Activated T-helper 2 cell treated with anti-CD3 and anti-CD28 coated beads, Interferon-gamma antibody, Interleukin-2, Interleukin-4, amounts not matched to agents 10 μg/mL and 5 μg/mL and 100 μg/mL, durations not matched to agents 14 hours and 24 hours and 36 hours (primary cell): ENCODE measurements at places on chromosomes 3 and 15. TPM values are rescaled to one million over a fixed set of nuclear protein-coding genes. Genes with fewer than 3 reads are reported as not detected.

DNA sequence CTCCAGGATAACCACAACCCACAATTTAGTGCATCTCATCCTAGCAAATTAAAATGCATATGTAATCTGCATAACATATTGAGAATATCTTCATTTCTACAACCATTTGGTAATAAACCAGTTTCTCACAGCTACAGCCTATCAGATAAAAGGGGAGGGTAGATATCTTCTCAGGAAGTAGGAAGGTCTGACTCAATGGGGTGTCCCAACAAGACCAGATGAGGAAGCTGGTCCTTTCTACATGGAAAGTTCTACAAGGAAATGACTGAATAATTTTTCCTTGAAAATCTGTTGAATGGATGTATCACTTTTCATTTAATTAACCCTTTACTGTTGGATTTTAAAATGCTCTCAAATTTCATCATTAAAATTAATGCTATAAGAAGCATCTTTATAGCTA, 17.4 kb upstream of the TMPRSS7 start:
- no peaks in the 10 kb centered on the region for H3K27me3 ChIP-seq
- no peaks in the 10 kb centered on the region for H3K36me3 ChIP-seq
- peaks cover 22% of the 10 kb centered on the region for H3K4me1 ChIP-seq
- H3K27ac ChIP-seq = no peak overlapping the region
- H3K4me3 ChIP-seq = no peak overlapping the region

DNA sequence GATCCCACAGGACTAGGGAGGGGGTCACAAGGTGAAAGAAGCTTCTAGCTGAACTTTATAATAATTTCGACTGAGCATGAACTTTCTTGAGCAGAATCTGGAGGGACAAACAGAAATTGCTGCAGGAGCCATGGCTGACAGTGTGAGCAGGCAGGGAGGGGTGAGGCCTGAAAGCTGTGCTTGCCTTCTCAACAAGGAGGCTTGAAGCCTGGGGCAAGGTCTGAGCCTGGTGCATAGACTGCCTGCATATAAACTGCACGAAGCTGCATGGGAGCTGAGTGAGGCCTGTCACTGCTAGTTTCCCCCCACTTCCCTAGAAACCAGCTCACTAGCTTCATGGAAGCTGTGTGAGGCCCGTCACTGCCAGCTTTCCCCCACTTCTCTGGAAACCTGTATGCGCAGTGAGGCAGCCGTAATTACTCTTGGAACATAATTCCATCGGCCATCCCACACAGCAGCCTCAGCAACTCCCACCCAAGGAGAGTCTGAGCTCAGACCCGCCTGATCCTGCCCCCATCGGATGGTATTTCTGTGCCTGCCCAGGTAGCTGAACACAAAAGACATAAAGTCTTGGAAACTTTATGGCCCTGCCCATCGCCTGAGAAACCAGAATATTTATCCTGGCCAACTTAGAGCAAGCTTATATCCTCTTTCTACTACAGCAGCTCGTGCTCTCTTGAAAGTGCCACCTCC, 136.5 kb downstream of the PLCH1 start:
- H3K4me1 ChIP-seq = no peaks in the 10 kb centered on the region
- peaks cover 2% of the 10 kb centered on the region for H3K27me3 ChIP-seq
- H3K36me3 ChIP-seq = no peaks in the 10 kb centered on the region
- H3K27ac ChIP-seq = no peak overlapping the region

GRCh38 chr15:64122936-64123351, 27.2 kb downstream of the SNX1 start:
- no peak overlapping the region for H3K27ac ChIP-seq
- peaks cover 63% of the 10 kb centered on the region for H3K36me3 ChIP-seq
- H3K4me1 ChIP-seq = no peaks in the 10 kb centered on the region
- no peak overlapping the region for H3K4me3 ChIP-seq

The ZKSCAN7 gene
- 0.83 and 1.3 TPM in 2 replicates for total RNA-seq

DNA sequence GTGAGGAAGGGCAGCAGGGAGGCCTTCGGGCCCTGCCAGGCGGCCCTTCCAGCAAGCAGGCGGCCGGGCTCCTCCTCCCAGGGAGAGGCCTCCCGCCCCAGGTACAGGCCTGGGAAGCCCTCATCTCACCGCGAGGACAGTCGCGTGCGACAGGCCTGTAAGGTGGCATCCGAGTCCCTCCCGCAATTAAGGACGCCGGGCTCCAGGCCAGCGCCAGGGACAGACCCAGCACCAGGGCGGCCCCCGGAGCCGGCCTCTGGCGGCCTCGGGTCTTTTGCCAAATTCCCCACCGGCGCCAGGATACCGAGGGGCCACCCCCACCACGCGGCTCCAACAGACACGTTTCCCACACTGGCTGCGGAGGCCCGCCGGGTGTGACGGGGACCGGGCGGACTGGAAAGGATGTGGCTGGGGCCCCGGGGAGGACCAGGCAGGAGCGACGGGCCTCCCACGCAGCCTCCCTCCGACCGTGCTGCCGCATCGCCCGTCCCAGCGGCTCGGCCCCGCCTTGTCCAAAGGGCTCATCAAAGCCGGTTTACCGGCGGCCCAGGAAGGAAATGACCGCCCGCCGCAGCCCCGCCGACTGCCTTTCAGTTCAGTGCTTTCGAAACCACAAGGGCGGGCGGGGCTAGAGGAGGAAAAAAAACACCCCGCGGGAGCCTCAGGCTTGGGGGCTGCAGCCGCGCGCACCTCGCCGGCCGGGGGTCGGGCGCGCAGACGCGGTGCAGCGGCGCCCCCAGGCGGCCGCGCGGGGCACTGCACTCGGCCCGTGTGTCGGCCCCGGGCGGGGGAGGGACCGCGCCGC, 11.3 kb downstream of the XXYLT1 start:
- H3K4me1 ChIP-seq = peaks cover 29% of the 10 kb centered on the region
- peak overlapping the region; percentile 38 for H3K27ac ChIP-seq
- peaks cover 12% of the 10 kb centered on the region for H3K36me3 ChIP-seq
- H3K4me3 ChIP-seq = peak overlapping the region; percentile 55

DNA sequence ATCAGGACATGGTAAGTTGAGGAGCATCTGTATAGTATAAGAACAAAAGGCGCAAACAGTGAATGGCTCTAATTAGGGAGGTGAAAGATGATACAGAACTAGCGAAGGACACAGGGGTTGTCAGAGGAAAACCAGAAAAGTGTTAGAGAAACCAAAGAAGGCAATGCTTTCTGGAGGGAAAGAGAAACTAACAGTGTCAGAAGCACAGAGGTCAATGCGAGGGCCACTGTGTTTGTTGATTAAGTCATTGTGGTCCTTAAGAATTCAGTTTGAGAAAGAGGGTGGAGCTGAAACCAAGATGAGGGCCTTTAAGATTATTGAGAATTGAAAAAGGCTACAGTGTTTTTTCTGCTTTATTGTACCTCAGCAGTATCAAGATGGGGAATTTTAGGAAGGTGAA, 28.8 kb downstream of the ATG7 start:
- H3K4me1 ChIP-seq = peaks cover 33% of the 10 kb centered on the region
- DNase-seq = no peak
- no peak overlapping the region for H3K4me3 ChIP-seq

DNA sequence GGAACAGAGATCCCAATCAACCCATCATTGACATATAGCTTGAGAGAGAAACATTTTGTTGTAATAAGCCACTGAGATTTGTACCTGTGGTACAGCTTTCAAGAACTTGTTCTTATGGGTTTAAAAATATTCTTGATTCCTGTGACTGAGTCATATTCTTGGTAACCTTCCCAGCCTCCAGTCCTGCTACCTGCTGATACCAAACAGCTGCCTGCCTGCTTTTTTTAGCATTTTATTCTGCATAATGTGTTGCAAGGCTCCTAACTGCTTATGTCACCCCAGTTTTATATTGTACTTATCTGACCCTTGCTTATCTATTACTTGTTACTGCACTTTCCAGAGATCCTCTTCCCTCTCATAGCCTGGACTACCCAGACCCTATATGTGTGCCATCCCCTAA, 349.3 kb upstream of the SOX2 start:
- no peaks in the 10 kb centered on the region for H3K4me1 ChIP-seq
- no peak overlapping the region for H3K4me3 ChIP-seq
- H3K27ac ChIP-seq = no peak overlapping the region

- H3K4me3 ChIP-seq = no peak overlapping the region
- no peaks in the 10 kb centered on the region for H3K36me3 ChIP-seq
- H3K4me1 ChIP-seq = peaks cover 10% of the 10 kb centered on the region
These were observed 224.3 kb upstream of the ATP10A start for GRCh38 chr15:26087395-26087794.

GRCh38 chr3:61564395-61565059, 3.2 kb downstream of the PTPRG start:
- no peak overlapping the region for H3K27ac ChIP-seq
- DNase-seq = no peak
- H3K4me1 ChIP-seq = peaks cover 6% of the 10 kb centered on the region
- no peaks in the 10 kb centered on the region for H3K36me3 ChIP-seq
- H3K27me3 ChIP-seq = peaks cover 52% of the 10 kb centered on the region

The ATP10A gene
- total RNA-seq = 40.1 and 44.4 TPM in 2 replicates

DNA sequence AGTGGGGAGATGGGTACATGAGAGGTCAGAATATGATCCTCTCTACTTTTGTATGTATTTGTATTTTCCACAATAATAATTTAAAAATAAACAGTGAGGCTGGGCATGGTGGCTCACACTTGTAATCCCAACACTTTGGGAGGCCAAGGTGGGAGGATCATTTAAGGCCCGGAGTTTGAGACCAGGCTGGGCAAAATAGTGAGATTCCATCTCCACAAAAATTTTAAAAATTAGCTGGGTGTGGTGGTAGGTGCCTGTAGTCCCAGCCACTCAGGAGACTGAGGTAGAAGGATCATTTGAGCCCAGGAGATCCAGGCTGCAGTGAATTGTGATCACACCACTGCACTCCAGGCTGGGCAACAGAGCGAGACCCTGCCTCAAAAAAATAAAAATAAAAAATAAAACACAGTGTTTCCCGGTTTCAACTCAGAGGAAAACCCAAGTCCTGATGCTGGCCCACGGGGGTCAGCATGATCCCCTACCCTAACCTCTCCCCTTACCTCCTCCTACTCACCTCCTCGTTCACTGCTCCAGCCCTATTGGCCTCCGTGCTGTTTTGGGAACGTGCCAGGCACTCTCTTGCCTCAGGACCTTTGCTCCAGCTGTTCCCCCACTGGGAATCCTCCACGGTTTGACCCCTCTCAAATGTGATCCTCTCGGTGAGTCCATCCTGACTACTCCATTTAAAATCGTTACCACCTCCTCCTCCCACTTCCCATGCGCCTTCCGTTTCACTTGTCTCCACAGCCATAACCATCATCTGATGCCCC, 2.9 kb upstream of the KLHL40 start:
- H3K27me3 ChIP-seq = peaks cover 14% of the 10 kb centered on the region
- DNase-seq = no peak
- peaks cover 19% of the 10 kb centered on the region for H3K4me1 ChIP-seq
- no peak overlapping the region for H3K27ac ChIP-seq
- no peaks in the 10 kb centered on the region for H3K36me3 ChIP-seq

GRCh38 chr15:92195241-92195640, 198.4 kb upstream of the ST8SIA2 start:
- no peak for DNase-seq
- no peak overlapping the region for H3K4me3 ChIP-seq
- H3K27ac ChIP-seq = no peak overlapping the region
- H3K4me1 ChIP-seq = no peaks in the 10 kb centered on the region
- H3K36me3 ChIP-seq = no peaks in the 10 kb centered on the region

DNA sequence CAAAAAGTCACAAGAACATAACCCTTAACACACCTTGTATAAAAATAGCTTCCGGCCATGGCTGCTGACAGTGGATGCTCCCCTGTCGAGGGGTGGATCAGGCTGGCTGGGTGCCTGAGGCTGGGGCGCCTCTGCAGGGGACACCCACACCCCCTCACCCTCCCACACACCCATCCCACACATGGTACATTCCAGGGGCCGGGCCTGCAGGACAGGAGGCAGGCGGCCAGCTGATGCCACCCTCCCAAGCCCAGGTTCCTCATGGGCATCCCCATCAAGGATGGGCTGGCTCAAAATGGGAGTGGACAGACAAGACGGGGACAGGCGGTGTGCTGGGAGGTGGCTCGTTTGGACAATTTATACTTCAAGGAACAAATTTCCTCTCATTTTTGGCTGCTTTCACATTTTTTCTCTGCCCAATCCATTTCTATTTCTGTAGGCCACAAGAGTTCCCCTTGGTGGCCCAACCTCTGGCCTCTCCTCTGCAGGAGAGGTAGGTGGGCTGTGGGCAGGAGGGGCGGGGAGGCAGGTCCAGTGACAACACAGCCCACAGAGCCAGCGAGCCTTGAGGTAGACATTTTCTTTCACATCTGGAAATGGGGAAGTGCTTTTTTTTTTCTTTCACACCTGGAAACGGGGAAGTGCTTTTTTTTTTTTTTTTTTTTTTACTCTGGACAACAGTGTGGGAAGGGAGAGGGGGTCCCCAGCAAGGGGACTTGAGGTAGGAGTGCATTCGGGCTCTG, 23.3 kb downstream of the RNU5B-1 start:
- no peak overlapping the region for H3K27ac ChIP-seq
- peaks cover 4% of the 10 kb centered on the region for H3K27me3 ChIP-seq
- H3K4me3 ChIP-seq = no peak overlapping the region
- no peak for DNase-seq

The GNAI2 gene
- 267 and 269 TPM in 2 replicates for total RNA-seq

- H3K27me3 ChIP-seq = no peaks in the 10 kb centered on the region
- no peak overlapping the region for H3K4me3 ChIP-seq
- H3K27ac ChIP-seq = no peak overlapping the region
- DNase-seq = no peak
- H3K4me1 ChIP-seq = peaks cover 6% of the 10 kb centered on the region
These were observed 96.4 kb upstream of the NANOGP8 start for GRCh38 chr15:35181538-35181937.

The FBXL22 gene
- 0.71 and 0.78 TPM in 2 replicates for total RNA-seq

DNA sequence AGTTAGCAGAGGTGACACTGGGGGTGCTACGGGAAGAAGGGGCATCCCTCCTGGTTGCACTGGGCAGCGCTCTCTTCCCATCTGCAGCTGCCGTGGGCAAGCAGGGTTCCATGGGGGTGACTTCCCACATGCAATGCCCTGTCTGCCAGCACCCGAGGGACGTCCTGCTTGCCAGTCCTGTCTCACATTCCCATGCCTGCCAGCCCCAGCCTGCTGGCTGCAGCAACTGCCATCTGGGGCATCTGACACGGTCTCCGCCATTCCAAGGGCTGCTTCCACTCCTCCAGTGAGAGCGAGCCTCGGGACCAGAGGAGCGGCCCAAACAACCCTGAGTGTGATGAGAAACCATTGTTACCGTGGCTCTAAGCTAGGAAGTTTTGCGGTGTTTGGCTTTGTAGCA, 45.4 kb upstream of the RPL32 start:
- H3K27ac ChIP-seq = no peak overlapping the region
- no peak for DNase-seq
- H3K4me1 ChIP-seq = peaks cover 7% of the 10 kb centered on the region
- peaks cover 31% of the 10 kb centered on the region for H3K27me3 ChIP-seq

DNA sequence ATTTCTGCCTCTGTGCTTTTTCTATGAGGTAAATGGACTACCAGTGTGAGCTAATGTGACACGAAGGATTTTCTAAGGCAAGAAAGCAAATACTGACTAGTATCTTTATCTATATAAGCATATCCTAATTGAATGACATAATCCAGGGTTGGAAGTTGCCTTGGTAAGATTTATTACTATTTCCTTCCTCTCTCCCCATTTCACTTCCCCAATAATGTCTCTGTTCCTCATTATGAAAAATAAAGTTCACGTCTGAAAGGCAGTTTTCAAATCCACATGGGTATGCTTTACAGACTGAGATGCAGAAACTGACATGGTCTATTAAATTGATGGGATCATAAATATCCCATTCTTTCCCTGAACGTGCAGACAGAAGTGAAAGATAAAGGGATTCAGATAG, 86.0 kb downstream of the DTWD1 start:
- H3K4me3 ChIP-seq = no peak overlapping the region
- no peak overlapping the region for H3K27ac ChIP-seq
- no peak for DNase-seq

The RBSN gene
- total RNA-seq = 11.3 and 13.0 TPM in 2 replicates
